ENCODE measurements at places on chromosomes 3 and 15.

- no peak for DNase-seq
These were observed 132.4 kb downstream of the SNRK start for GRCh38 chr3:43418601-43419272.

- no peak for DNase-seq
These were observed 470.4 kb upstream of the ROBO1 start for GRCh38 chr3:80238152-80238551.

- DNase-seq, result no peak
These were observed 22.8 kb upstream of the PPARG start for GRCh38 chr3:12266038-12266437.

GRCh38 chr15:27861171-27861570 lies 237.9 kb downstream of the OCA2 start:
- no peak for DNase-seq

DNA sequence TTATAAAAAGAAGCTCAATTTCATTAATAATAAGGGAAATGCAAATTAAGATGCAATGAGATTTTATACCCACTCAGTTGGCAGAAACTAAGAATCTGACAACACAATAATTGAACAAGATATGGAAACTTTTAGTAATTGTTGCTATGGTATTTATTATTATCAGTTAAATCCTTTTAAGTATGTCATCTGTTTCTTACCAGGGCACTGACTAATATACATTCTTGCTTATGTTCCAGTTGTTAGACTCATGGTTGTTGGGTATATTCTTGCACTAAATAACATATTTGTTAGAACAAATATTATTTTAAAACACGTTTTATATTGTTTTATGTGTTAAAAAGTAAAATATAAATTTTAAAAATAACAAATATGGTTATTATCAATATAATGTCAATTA lies 690.3 kb downstream of the MECOM start:
- DNase-seq, result no peak

GRCh38 chr3:22372292-22373062 lies 621.5 kb upstream of the ZNF385D start:
- no peak for DNase-seq

GRCh38 chr3:172607305-172608121 lies 84.3 kb upstream of the TNFSF10 start:
- DNase-seq, result no peak

- DNase-seq, result no peak
These were observed 33.9 kb downstream of the DOCK3 start for GRCh38 chr3:50708620-50709019.

DNA sequence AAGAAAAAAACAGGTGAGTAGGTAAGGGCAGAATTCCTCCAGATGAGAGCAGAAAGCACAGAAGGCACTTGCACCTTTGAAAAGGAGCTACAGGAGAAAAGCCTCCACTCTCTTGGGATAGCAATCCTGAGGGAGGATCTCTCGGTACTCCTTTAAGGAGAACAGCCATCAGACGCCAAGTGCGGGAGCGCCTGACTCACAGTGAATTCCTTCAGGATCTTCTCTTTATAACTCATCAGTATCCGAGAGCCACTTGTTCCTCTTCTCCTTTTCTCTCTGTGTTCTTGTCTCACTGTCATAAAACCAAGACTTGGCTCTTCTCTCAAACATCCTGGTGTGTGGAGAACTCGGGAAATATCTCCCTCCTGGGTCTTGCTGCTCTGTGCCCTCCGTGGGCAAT lies 10.1 kb upstream of the GOLGA8J start:
- no peak for DNase-seq

DNA sequence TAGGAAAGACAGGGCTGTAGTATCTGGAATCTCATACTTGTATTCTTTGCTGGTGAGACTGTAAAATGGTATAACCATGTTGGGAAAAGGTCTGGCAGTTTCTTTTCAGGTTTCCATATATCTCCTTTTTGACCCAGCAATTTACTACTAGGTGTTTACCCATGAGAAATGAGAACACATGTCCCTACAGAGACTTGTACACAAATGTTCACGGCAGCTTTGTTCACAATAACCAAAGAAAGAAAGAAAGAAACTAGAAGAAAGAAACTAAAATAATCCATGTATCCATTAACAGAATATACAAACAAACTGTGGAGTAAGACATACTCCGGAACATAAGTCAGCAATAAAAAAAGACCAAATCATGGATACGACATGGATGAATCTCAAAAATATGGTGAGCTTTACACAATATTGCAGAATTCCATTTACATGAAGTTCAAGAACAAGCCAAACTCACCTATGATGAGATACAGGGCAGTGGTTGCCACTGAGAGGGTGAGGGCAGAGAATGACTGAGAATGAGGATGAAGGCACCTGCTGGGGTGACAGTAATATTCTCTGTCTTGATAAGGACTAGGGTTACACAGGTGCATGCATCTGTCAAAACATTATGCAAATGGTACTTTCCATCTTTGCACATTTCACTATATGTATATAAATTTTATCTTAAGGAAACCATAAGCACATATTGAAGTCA lies 2.7 kb downstream of the RFTN1 start:
- no peak for DNase-seq

DNA sequence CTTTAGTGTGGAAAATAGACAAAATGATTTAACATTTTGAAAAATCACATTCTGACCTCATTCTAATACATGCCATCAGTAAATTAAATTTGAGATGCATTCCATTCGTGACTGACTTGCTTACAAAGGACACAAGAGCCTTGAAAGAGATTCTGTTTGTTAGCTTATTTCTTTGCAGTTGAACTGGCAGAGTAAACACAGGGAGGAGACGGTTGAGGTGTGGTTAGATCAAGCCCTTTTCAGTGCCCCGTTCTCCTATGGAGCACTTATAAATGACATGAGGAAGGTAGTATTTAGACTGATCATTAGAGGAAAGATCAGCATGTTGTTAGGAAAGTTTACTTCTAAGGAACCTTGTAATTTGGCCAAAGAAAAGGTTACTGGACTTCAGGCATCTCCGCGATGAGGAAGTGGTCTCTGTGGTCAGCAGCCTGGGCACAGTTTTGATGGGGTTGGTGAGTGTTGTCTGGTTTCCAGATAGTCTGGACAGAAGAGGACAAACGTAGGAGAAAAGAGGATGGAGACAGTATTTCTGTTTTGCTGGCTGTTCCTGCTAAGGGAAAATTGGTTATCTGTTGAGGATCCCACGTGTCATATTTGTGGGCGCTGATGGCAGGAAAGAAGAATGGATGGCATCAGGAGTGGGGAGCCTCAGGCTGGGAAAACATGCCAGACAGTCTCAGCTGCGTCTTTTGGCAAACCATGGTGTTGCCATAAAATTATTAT lies 328.9 kb upstream of the TBL1XR1 start:
- no peak for DNase-seq

GRCh38 chr3:123055352-123055751 lies 11.5 kb upstream of the PDIA5 start:
- no peak for DNase-seq

GRCh38 chr3:188727052-188727451 lies 444.7 kb upstream of the TPRG1 start:
- no peak for DNase-seq

GRCh38 chr15:69735121-69735520 lies 282.5 kb downstream of the RPLP1 start:
- DNase-seq, result no peak

DNA sequence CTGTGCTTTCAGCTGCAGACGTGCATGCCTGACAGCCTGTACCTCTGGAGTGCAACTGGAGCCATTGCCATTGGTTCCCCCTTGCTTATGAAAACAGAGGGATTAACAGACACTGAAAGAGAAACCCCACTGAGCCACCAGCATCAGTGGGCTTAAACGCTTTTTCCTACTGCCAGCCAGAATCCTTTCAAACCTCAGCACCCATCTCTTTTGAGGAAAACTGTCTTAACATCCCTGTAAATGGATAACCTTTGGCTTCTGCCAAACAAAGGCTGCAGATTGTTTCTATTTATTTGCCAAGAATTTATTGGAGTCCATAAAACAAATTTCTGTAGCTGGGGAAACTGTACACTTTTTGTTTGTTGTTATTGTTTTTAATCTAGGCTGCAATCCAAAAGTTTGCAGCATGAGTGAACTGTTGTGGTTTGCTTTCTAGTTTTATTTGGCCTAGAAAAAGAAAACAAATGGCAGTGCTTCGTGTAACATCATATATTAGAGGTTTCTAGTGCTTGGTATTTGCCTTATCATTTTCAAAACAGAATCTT lies 369.2 kb upstream of the IL12A start:
- DNase-seq, result no peak

DNA sequence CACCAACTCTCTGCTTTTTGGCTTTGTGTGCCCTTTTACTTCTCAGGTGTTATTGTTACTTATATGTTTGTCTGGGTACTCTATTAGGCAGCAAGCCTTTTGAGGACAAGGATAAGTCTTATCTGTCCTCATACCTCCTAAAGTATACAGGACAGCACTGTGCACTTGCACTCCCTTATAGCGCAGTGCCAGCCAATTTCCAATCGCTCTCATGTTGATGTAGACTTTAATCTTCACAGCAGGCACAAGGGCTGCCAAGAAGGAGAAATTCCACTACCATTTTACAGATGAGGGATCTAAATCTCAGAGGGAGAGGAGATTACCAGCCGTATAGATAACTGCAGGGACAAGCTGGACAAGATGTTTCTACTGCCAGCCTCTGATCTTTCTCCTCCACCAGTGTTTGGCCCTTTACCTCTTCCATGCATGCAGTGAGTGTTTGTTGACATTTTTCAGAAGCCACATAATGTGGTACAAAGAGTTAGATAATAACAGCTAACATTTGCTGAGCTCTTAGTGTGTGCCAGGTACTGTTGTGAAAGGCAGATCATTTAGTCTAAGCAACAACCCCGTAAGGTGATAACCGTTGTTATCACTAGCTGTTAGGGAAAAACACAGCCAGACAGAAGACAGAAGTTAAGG lies 30.1 kb downstream of the SST start:
- no peak for DNase-seq

DNA sequence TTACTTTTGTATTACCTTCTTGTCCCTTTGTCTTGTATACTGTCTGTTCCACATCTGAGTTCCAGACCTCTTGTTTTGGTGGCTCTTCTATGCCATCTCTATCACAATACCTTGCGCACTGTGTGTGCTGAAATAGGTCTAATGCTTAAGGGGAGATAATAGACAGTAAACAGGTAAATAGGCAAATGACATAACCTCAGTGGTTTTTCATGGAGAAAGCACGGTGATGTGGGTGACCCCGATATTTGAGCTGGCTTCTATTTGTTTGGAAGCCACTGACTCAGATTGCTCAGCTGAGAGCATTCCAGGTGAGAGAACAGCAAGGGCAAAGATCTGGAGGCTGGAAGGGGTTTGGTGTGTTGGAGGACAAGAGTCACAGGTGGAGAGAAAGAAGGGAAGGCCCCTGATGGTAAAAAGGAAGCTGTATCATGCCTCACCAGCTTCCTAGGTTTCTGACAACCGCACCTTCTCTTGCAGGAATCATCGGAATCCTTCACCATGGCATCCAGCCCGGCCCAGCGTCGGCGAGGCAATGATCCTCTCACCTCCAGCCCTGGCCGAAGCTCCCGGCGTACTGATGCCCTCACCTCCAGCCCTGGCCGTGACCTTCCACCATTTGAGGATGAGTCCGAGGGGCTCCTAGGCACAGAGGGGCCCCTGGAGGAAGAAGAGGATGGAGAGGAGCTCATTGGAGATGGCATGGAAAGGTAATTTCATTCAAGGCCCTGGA lies 795 bp downstream of the MCM2 start:
- no peak for DNase-seq

DNA sequence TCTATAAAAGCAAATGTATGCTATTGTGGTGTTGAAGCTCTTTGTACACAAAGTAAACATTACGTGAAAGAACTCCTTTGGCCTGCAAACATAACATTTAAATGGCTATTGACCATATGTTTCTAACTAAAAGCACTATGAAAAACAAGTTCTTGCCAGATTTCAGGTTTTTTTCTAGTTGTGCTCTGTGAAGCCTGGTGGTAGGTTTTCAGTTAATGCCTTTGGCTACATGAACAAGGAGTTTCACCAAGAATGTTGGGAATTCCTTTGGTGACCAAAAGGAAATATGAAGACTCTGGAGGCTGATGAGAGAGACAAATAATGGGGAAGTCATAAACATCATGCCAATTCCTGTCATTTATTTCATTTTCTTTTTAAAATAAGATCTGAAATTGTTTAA lies 66.0 kb downstream of the RBMS3 start:
- DNase-seq, result no peak

GRCh38 chr3:131388490-131388799 lies 6.9 kb downstream of the NUDT16 start:
- no peak for DNase-seq

DNA sequence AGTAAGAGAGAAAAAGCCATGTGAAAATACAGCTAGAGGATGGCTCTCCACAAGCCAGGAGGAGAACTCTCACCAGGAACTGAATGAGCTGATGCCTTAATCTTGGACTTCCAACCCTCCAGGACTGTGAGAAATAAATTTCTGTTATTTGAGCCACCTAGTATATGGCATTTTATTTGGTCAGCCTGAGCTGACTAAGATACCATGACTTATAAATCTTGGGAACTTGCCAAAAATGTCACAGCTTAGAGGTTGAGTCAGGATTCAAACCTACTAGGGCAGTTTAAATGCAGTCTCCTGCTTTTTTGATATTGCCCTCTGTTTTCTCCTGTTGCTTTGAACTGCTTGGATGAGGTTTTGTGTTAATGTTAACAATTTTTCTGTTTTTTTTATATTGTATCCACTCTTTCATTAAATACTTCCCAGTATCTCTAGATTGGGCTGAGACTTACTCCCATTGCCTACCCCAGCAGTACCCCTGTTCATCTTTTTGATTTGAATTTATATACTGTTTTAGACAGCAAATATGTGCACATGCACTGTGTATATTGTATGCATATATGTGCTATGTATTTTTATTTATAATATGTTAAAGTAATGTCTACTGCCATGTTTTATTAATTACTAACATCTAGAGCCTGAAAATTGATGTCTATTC lies 1223.2 kb downstream of the OTOL1 start:
- no peak for DNase-seq

GRCh38 chr3:10548992-10549391 lies 43.6 kb upstream of the ATP2B2 start:
- no peak for DNase-seq

GRCh38 chr3:129286081-129286480 lies 7.4 kb downstream of the HMCES start:
- no peak for DNase-seq

GRCh38 chr3:53074366-53074696 lies 28.5 kb upstream of the SFMBT1 start:
- no peak for DNase-seq

- DNase-seq, result no peak
These were observed 22.9 kb upstream of the SMAD6 start for GRCh38 chr15:66679061-66679656.

GRCh38 chr3:2879587-2879986 lies 230.6 kb downstream of the IL5RA start:
- no peak for DNase-seq

GRCh38 chr15:77350792-77351191 lies 69.1 kb downstream of the PEAK1 start:
- no peak for DNase-seq

- DNase-seq, result no peak
These were observed 21.3 kb upstream of the SCN10A start for GRCh38 chr3:38837358-38837757.

- DNase-seq, result no peak
These were observed 13.8 kb downstream of the TMEM266 start for GRCh38 chr15:76073554-76073953.
